ENCODE measurements at places on chromosomes 7 and 10.
A peak's percentile ranks its signal among the peaks of the same experiment; 100 is the strongest.

- no peak for DNase-seq
Observed at GRCh38 chr10:6721480-6721879, 141.4 kb upstream of the PRKCQ start.

DNA sequence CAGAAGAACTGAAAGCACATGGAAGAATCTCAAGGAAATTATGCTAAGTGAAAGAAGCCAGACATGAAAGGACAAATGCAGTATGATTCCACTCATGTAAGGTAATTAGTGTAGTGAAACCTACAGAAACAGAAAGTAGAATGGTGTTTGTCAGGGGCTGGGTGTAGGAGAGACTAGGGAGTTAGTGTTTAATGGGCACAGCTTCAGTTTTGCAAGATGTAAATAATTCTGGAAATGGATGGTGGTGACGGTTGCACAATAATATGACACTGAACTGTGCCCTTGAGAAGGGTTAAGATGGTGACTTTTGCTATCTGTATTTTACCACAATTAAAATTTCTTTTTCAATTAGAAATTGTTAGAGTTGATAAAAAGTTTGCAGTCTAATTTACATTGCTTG is 157.3 kb upstream of the ADCY1 start:
- DNase-seq = no peak

- DNase-seq = no peak
Observed at GRCh38 chr10:75287697-75288096, 51.9 kb upstream of the COMTD1 start.

DNA sequence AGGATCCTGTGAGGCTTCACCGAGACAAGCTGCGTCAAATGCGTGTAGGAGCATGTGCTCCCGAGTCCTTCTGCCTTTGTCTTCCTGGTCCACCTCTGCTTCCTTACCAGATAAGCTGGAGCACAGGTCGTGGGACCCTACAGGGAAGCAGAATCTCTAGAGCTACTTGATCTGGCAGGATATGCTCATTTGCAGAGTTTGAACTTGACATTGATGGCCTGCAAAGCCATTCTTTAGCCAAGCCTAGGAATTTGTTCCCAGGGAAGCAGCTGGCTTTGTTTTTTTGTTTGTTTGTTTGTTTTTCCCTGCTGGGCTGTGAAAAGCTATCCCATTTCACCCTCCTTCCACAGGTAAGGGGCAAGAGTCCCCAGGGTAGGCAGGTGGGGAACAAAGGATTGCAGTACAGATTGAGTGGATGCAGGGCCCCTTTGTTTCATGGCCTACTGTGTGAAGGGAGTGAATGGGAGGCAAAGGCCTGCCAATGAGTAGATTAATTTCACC is 200.0 kb upstream of the BMPER start:
- DNase-seq = no peak

GRCh38 chr7:50614721-50615518 is 49.7 kb upstream of the DDC start:
- DNase-seq = no peak

- DNase-seq = no peak
Observed at GRCh38 chr10:75766106-75766505, 334.7 kb downstream of the LRMDA start.

DNA sequence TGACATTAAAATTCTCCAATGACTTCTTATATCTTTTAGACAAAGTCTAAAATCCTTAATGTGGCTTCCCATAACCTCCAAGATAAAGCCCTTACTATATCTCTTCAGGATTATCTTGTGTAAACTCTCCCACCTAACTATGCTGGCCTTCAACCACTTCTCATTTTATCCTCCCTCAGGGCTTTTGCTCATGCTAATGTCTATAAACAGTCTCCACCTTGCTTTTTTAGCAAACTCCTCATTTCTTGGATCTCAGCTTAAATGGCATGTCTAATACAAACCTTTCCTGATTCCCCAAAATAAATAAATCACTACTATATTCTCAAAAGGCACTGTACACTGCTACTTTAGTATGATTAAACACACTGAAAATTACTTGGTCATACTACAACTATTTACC is 181.2 kb downstream of the LRRN3 start:
- no peak for DNase-seq

DNA sequence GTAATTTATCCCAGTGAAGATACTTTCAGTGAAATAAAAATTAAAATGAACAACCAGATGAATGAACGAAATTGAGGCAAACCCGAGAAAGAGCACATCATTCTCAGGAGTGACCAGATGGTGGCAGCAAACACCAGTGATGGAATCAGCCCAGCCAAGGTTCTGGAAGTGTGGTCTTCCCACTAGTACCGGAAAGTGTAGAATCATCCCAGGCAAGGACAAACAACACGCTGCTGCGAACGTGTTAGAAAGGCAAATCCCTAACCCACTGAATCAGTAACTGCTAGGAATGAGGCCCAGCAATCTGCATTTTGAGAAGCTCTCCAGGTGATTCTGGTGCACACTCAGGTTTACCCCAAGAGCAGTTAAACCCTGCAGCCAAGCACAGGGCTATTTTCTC is 15.5 kb upstream of the SLC18A3 start:
- no peak for DNase-seq

DNA sequence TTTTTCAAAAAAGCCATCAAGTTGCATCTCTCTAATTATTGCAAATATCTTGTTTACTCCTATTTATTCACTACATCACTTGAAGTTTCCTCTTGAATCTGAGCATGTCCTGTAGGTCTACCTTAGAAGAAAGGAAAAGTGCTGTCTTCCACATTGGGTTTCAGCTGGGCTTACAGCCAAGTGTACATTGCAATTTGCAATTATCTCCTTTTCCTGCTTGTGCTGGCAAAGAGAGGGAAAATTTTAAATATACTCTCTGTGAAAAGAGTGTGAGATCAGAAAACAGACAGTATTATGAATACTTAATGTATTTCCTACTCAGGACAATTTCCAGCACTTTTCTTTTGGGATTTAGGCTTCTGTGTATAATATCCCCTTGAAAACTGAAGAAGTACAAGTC is 839.7 kb downstream of the CNTNAP2 start:
- DNase-seq = peak; percentile 82

GRCh38 chr10:132974249-132974796 is 32.0 kb upstream of the CFAP46 start:
- DNase-seq = peak; percentile 58

DNA sequence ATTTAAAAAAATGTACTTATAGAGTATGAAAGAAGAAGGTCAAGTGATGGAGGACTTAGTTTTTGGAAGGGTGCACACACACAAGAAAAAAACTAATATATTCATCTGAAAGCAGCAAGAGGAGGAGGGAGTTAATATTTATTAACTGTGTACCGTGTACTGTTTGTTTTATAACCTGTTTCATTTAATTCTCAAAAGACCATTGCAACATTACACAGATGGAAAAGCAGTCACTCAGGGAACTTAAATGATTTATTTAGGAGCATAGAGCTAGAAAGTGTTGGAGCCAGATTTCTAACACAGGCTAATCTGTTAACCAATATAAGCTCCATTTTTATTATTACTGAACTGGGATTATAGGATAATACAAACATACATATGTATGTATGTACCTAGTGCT is 36.7 kb downstream of the GLCCI1 start:
- no peak for DNase-seq

GRCh38 chr7:32318300-32319011 is 171.7 kb downstream of the LSM5 start:
- no peak for DNase-seq

- no peak for DNase-seq
Observed at GRCh38 chr7:12635830-12636229, 51.6 kb upstream of the ARL4A start.

- DNase-seq = no peak
Observed at GRCh38 chr10:5464546-5464945, 34.8 kb downstream of the CALML5 start.
